NCI-H1694 treated with DMSO at 0.1 percent for 48 hours (cell line): ENCODE measurements at places on chromosomes 6 and 20.
A peak's percentile ranks its signal among the peaks of the same experiment; 100 is the strongest.

GRCh38 chr20:5400164-5400762 lies 83.5 kb upstream of the PROKR2 start:
- DNase-seq, result no peak

- no peak for DNase-seq
Measured at GRCh38 chr20:5327356-5327755, 10.6 kb upstream of the PROKR2 start.

- DNase-seq, result no peak
Measured at GRCh38 chr6:46706464-46706863, 18.8 kb downstream of the TDRD6 start.

GRCh38 chr20:32508775-32509119 lies 76.4 kb downstream of the NOL4L start:
- DNase-seq, result no peak

- no peak for DNase-seq
Measured at GRCh38 chr20:40960101-40960500, 68.5 kb upstream of the TOP1 start.

DNA sequence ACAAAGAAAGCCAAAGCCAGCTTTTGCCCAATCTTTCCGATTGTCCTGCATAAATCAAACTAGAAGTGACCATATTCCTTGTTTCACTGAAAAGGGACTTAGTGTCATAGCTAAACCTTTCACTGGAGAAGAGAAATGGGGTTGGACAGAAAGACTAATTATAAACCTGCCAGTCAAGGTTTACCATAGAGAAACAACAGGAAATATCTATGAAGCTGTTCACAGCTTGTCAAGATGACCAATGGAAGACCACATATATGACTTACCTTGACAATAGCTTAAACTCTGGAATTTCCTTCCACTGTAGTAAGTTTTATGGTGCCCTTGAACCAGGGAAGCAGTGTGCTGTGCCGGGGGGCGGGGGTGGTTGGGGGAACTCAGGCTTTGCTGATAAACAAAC lies 107.7 kb upstream of the PHACTR1 start:
- DNase-seq, result no peak

- no peak for DNase-seq
Measured at GRCh38 chr20:32006053-32006452, 4.2 kb upstream of the CCM2L start.

GRCh38 chr6:156949376-156949775 lies 172.2 kb downstream of the ARID1B start:
- no peak for DNase-seq

GRCh38 chr6:113821445-113821844 lies 35.7 kb upstream of the MARCKS start:
- no peak for DNase-seq

- no peak for DNase-seq
Measured at GRCh38 chr20:61746781-61747180, 318.9 kb downstream of the TAF4 start.

- no peak for DNase-seq
Measured at GRCh38 chr6:157106487-157106886, 216.8 kb downstream of the TMEM242 start.

DNA sequence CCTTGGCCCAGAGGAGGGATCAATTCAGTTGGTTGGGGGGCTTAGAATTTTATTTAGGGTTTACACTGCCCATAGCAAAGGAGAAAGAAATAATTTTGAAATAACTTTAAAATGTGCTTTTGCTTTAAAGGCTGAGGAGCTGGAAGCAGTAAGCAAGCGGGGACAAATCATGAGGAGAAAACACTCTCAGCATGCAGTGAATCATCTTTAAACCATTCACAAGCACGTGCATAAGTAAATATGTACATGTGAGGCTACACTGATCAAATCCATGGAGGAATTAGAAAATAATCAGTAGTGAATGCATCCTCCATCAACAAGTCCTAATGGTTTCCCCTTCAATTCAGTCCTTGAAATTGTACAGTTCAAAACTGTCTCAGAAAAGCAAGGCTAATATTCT lies 181.0 kb downstream of the MTFR2 start:
- DNase-seq, result no peak

- no peak for DNase-seq
Measured at GRCh38 chr6:27861861-27862260, 50.3 kb downstream of the OR2B2 start.

DNA sequence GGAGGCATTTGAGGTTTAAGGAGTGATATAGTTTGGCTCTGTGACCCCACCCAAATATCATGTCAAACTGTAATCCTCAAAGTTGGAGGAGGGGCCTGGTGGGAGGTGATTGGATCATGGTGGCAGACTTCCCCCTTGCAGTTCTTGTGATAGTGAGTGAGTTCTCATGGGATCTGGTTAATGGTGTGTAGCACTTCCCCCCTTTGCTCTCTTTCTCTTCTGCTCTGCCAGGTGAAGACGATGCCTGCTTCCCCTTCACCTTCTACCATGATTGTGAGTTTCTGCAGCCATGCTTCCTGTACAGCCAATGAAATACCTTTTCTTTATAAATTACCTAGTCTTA lies 1.7 kb upstream of the HDDC2 start:
- no peak for DNase-seq

DNA sequence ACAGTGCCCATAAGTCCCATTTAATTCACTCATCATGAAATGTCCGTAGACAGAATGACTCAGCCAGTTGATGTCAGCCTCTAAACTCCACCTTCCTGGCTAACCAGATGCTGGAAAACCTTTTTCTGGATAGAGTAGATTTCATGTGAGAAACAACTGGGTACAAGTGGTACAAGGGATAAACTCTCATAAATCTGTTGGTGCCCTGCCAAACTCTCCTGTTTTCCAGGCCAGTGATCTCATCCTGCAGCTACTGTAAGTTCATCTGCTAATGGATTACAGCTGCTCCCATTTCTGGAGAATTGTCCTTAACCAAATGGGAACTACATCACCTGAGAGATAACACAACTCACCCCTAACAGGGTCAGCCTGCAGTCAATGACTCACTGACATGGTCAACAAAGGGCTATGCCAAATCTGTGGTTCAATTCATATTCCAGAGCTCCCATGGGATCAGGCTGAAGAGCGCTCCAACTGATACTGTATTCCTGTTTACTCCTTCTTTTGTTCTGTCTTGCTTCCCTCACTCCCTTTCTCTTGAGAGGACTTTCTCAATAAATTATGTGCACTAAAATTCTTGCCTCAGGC lies 210.1 kb upstream of the HDDC2 start:
- peak; percentile 55 for DNase-seq

DNA sequence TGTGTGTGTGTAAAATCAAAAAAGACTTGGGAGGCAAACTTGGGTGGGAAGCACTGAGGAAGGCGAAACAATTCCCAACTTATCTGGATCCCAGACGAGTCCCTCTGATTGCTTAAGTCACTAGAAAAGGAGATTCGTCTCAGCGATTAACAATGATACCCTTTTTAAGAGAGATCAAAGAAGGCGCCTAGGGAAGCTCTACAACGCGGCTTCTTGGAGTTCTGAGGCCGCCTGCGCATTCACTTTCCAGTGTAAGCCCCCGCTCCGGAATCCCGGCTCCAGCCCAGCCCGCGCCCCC lies 8.7 kb upstream of the TBX18 start:
- no peak for DNase-seq

DNA sequence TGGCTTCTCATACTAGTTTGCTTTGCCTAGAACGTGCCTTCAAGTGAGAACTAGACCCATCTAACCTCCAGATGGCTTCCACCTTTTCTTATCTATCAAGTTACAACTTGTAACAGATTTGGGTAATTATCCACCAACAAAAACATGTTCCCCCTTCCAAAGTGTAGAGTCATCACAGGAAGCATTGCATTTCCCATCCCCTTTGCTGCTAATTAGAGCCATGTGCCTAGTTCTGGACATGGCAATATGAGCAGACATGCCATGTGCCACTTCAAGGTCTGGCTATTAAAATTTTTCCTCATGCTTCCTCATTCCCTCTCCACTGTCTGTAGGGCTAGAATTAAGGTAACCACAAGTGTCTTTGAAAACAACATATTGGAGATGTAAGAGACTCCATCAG lies 814.4 kb downstream of the TENT5A start:
- no peak for DNase-seq

DNA sequence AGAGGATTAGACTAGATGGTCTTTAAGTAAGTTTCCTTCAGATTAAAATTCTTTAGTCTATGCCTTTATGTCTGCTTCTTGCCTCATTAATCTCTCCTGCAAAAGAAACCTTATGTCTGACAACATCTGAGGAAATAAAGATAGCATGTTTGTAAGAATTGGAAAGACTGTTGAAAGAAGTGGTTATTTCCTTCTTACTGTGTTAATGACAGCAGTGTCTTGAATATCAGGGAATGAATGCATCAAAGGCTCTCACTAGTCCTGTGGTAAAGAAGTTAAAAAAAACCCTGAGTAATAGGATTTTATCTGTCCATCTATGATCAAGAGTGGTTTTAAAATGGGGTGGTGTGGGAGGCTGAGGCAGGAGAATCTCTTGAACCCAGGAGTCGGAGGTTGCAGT lies 302.0 kb downstream of the PRL start:
- no peak for DNase-seq

DNA sequence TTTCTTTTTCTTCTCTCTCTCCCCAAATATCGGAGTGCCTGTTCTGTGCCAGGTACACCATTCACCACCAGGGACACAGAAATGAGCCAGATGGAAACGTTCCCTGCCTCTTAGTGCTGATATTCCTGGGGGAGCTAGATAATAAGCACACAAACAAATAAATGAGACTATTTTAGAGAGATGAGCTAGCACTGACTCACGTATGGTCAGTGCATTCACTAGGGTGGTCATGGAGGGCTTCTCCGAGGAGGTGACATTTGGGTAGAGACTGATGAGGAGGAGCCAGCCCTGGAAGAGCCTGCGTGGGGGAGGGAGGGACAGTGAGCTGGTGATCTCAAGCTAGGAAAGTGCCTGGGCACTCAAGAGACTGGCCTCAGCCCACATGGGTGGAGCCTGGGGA lies 252.3 kb upstream of the KCNG1 start:
- no peak for DNase-seq

- no peak for DNase-seq
Measured at GRCh38 chr20:445514-446336, 16.6 kb downstream of the TBC1D20 start.

DNA sequence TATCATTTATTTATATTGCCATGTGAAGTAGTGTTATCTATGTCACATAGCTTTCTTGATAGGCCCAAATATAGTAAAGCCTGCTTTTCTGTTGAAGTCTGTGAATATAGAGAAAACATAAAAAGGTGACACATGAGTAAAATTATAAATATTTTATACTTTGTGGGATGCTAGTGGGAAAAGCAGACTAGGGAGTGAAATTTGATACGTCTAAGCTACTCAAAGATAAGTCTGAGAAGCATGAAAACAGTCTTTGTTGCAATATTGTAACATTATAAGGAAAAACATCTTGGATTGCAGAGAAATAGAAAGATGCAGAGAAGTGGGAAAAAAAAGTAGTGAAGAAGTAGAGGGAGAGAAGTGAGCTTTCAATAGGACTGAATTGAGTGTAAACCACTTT lies 75.4 kb downstream of the ZNF292 start:
- no peak for DNase-seq

- no peak for DNase-seq
Measured at GRCh38 chr6:129776542-129777330, 66.8 kb upstream of the ARHGAP18 start.

- no peak for DNase-seq
Measured at GRCh38 chr20:51008718-51009117, 14.2 kb downstream of the KCNG1 start.

DNA sequence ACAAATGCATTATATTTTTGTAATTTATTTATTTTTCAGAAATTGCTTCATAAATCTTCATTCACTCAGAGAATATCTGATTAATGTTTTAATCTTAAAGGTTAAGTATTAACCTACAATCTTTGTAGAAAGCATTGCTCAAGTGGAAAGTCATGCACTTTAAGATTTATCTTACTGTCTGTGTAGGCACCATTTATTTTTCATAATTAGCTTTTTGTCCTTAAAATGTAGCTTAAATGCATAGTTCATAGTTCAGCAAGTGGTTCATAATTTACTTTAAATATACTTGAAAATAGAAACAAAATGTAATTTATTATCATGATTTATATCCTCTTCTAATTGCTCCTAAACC lies 397.3 kb downstream of the LAMA2 start:
- DNase-seq, result no peak

DNA sequence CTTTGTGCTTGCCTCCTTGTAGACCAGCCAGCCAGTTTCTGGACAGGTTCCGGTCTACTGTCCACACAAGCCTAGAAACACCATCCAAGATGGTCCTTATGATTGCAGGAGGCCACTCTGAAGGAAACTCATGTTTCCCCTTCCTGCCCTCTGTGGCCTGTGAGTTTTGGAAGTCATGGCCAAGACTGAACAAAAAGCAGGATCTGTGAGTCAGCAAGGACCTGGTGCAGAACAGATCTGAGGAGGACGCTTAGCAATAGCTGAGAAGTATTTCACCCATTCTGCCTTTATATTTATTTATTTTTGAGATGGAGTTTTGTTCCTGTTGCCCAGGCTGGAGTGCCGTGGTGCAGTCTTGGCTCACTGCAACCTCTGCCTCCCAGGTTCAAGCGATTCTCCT lies 134.6 kb upstream of the EEF1E1 start:
- no peak for DNase-seq

- DNase-seq, result no peak
Measured at GRCh38 chr6:112252571-112253497, 1.5 kb downstream of the LAMA4 start.

DNA sequence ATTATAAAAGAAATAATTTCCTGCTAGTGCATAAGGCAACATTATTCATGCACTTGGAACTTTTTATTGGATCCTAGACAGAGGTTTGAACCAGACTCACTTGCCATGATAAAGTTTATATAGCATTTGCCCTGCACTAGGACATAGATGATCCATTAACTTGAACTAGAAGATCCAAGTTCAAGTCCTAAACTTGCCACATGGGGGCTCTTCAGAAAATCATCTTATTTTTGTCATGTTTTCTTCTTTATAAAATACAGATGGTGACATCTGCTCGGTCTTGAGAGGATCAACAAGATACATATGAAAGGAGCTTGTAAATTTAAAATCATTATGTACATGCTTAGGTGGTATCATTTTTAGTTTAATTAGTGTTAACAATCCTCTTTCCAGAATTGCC lies 94.5 kb downstream of the SIM1 start:
- no peak for DNase-seq

GRCh38 chr20:24812373-24812772 lies 136.7 kb upstream of the CST7 start:
- no peak for DNase-seq

GRCh38 chr6:2917801-2918445 lies 14.8 kb upstream of the SERPINB9 start:
- no peak for DNase-seq

DNA sequence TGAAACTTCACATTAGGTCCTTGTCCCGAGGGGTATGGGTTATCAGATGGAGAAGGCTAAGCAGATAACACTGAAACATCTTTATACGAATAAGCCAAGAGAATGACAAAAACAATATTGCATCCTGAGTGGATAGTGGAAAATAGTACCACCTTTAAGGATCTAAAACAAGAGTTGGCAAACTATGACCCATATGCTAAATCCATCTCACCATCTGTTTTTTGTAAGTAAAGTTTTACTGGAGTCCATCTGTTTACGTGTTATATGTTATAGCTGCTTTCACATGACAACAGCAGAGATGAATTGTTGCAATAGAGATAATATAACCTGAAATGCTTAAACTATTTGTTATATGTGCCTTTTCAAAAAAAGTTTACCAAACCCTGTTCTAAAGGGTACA lies 76.1 kb upstream of the TRDN start:
- DNase-seq, result peak; percentile 50

- no peak for DNase-seq
Measured at GRCh38 chr6:150354754-150355571, 13.8 kb upstream of the IYD start.
